ENCODE measurements at places on chromosomes 7 and 10.

DNA sequence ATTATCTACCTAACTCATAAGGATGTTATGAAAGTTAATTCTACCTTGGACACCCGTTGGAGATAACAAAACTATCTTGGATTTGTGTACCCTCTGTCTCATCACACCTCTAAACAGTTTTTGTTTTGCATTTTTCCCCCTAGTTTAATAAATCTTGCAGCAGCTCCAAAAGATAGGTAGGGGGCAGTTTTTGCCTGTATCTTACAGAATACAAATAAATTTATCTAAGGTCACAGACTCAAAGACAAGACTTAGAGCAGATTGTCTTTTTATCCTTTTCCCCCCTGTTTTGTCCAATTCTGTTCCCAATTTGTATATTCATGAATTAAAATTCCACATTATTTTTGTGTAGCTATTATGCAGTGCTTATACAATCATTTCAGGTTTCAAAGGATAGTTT lies 5.0 kb upstream of the SORCS1 start:
- no peak for DNase-seq

- DNase-seq = no peak
Measured at GRCh38 chr7:12737373-12737772, 49.9 kb downstream of the ARL4A start.

DNA sequence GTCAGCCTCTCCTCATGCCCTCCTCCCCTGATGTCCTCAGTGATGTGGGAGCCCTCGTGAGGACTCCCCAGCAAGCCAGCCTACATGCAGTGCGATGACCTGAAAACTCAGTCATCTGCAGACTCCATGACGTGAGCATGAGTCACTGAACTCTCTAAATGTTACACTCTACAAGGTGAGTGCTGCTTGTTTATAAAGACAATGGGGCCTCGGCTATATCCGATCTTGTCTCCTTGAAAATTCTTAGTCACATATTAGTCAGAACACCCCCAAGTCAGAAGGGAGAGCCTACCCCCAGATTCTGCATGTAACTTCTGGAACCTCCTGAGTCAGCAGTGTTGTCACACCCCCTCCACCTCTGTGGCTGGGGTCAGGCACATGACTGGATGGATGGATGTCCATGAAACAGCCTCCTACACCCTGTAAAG lies 673.8 kb downstream of the INHBA start:
- DNase-seq = peak; percentile 86

- no peak for DNase-seq
Measured at GRCh38 chr10:108586424-108586823, 1336.9 kb downstream of the XPNPEP1 start.
